Stimulated activated CD4-positive, alpha-beta T cell treated with anti-CD3 and anti-CD28 coated beads, Interleukin-12 subunit alpha, Interleukin-12 subunit beta, amount 100 ng/mL, for 24 hours (primary cell): ENCODE measurements at places on chromosomes 3 and 15.

DNA sequence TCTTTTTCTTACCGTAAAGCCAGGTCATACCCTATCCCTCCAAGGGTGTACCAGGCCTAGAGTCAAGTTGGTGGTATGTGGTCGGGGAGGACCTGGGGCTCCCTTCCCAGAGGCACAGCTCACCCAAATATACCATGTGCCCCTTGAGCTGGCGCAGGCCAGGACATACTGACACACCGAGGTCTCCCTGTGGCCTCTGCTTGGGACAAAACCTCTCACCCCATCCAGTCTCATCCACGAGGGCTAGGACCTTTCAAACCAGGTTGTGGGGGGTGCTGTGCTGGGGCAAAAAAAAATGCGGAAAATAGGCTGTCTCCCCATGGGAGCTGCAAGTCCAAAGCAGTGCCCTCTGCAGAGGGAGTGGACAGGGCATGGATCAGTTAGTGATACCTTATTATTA, 22.8 kb downstream of the PTH1R start:
- no peak for DNase-seq

DNA sequence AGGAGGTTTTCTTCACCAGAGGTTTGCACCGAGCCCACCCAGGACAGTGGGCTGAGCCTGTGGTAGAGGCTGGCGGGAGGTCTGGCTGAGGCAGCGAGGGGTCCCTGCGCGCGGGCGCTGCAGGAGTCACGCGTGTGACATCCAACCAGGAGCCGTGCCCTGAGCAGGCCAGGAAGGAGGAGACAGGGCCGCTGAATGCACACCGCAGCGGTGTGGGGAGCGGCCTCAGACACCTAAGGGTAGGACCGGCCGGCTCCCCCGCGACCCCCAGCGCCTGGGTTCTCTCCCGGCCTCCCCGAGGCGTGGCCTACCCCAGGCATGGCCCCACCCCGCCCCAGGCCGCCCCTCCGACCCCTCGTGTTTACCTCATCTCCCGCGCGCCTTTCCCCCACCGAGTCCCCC, 412 bp downstream of the SLC41A3 start:
- peak; percentile 19 for DNase-seq

DNA sequence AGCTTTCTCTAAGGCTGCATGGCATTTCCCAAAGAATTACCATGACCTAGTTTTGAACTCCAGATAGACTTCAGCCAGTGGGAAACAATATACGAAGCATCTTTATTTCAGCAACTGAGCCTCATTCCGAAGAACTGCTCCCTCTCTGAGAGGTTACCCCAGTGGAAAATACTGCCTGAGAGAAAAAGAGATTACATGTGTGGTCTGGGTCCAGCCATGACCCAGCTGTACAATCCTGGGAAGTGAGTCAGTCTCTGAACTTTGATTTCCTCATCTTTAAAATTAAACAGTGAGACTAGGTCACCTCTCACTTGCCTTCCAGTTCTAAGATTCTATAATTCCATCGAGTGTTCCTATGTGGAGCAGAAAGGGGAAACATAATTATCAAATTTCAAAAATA, 42.4 kb downstream of the TNIK start:
- no peak for DNase-seq

GRCh38 chr3:113086560-113087461, 96.0 kb downstream of the GTPBP8 start:
- DNase-seq, result no peak

DNA sequence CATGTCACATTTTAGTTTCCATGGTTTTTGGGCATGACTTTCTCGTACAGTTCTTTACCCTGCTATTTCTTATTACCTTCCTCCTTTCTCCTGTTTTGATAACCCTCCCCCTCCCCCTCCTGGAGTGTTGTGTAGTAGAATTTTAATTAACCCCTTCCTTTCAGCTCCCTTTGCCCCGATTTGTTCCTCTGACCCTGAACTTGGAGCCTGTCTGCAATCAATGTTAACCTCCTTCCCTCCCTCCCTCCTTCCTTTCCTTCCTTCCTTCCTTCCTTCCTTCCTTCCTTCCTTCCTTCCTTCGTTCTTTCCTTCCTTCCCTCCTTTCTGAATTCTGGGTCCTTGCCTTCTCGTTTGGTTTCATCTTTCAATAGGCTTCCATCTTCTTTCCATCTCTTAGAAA, 90.4 kb downstream of the ECT2 start:
- DNase-seq, result no peak

DNA sequence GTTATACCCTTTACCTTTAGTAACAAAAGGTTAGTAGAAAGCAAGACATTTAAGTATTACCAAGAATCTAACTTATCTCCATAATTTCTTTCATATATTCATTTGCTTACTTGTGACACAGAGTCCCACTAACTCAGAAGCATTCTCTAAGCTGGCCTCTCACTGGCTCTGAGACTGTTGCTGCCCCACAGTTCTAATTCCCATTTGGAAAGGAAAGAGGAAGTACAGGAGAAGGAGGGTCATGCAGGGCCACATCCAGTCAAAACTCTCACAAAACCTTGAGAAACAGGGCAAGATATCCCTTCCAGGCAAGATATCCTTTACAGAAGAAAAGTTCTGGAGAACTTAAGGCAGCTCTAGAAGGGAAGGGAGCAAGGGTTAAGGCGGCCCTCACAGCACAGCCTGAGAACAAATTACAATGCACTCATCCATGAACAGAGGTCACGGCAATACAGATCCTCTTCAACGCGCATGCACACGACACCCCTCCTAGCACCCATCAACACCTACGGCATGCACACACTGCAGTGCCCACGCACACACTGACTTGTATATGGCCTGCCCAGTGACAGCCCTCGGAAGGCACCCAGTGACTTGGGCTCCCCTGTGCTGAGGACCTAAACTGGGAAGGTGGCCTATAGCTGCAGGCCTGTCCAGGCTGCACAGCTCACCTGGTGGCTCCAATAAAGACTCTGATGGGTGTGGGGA, 13.0 kb upstream of the MYO5C start:
- no peak for DNase-seq

- no peak for DNase-seq
Measured at GRCh38 chr3:71450162-71450561, 133.4 kb downstream of the FOXP1 start.

DNA sequence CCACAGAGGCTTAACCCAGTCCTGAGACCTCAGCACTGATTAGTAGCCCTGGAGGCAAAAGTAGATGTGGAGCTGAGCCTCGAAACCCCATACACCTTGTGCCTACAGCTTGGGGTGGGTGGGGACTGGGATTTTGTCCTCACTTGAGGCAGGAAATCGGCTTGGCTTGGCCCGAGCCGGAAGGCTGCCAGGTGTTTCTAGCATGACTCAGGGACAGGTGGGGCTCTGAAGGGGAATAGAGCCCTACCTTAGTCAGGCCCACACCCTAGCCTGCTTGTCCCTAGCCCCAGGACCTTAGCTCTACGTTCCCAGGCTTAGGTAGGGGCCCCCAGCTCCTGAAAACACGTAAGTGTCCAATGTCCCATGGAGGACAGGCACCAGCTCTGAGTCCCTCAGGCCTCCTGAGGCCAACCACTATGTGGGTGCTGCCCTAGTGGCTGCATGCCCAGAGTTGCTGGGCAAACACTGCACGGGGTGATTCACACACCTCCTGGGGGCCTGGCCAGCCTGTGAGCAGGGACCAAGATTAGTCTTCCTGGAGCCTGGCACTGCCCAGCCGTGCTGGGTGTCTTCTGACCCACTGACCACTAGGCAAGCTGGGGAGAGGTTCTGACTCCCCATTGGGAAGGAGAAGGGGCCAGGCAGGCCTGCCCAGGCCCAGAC, 3.1 kb downstream of the MST1R start:
- DNase-seq, result no peak

DNA sequence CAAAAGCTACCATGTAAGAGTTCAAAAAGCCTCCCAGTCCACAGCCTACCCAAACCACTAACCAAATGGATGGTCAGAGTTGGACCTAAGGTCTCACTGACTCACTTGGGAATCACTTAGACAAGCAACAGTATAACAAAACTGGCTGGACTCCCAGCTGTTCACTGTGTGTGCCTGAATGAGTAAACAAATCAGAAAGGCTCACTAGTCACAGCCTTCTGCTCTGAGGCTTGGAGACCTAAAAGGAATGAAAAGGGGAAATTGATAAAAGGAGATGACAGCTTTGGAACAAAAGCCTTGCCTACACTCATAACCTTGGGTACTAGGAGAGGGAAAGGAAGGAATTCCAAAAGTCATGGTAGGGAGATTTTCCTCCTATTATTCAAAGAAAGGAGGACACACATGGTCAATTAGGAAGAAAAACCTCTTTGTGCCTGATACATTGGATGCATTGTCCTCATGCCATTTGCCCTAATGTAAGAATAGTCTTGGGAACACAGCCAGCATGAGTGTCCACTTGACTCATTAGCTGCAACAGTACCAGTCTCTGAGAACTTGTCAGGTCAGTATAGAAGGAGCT, 92.3 kb downstream of the FRMD5 start:
- DNase-seq, result no peak

DNA sequence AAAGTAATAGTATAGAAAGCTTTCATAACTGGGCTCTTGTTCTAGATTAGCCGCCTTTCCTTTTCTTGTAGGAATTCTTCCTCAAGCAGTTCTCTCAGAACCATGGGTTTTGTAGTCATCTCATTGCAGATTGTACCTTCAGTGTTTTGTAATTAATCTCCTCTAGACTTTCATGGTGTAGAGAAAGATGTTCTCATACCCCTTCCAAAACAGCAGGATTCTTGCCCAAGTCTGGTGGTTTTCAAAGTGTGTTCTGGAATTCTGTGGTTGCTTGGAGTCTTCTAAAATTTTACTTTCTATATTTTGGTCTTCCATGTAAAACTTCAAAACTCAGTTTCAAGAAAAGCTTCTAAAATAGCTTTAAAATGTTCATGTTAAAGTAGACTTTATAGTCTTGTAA, 293.8 kb downstream of the PTPRG start:
- no peak for DNase-seq

- no peak for DNase-seq
Measured at GRCh38 chr3:131082871-131083863, 56.5 kb downstream of the NEK11 start.

- no peak for DNase-seq
Measured at GRCh38 chr3:65210026-65210814, 522.4 kb upstream of the ADAMTS9 start.

GRCh38 chr3:109278546-109278945, 37.8 kb downstream of the DPPA2 start:
- no peak for DNase-seq

GRCh38 chr3:124685481-124685880, 44.8 kb upstream of the UMPS start:
- no peak for DNase-seq

- no peak for DNase-seq
Measured at GRCh38 chr3:110711851-110712516, 359.6 kb upstream of the NECTIN3 start.

- no peak for DNase-seq
Measured at GRCh38 chr3:70771426-70772147, 459.1 kb upstream of the MDFIC2 start.

DNA sequence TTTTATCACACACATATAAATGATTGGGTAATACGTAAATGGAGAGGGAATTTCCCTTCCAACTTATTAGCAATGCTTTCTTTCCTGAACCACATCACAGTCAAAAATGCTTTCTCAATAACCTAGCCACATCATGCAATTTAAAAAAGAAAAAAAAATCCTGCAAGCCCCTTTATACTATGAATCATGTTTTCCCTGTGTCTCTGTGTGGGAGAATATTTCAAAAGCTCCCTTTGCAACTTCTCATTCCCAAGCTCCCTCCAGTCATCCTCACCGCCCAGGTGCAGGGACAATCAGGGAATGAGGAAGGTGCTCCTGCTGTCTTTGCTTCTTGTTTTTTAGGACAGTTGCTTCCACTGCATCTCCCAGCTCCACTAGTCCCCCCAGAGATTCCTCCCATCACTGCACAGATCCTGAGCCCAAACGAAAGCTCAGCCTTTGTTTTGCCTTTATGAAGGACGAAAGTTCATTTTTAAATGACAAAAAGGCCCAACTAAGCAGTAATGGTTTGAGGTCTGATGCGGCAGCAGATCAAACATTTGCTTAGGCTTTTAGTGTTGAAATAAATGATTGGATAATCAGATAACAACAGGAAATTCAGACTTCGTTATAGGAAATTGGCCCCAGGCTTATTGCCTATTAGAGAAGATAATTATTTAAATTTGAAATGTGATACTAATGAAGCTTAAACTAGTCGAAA, 47.8 kb upstream of the ADGRG7 start:
- no peak for DNase-seq

DNA sequence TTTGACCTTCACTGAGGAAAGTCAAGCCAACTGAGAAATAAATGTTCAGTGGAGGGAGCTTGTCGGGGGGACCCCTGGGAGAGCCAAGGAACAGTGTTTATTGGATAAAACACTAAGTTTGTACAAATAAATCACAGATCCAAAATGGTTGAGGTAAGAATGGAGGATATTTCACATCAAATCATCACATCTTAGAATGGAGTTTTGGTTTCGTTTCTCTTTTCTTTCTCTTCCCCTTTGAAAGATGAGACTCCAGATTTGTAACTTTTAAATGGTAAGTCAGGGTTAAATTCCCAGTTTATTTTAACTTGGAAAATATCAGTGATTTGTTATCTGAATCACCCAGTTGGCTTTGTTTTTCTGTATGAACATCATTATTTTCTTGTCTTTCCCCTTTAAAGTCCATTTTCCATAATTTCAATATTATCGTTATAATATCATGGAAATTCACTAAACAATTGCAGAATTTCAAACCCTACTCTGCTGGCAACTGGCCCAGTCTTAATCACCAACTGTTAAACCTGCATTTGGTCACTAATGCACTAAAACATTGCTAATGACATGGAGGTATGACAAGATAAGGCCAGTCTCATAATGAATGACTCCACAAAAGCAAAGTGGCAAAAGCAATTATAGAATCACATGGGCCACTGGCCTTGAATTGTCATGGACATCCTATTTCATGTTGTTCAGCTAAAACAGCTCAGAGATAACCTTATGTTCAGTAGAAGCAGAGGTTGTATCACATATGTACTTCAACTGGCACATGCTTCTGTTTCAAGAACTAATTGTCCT, 295.1 kb downstream of the SHOX2 start:
- DNase-seq, result no peak

DNA sequence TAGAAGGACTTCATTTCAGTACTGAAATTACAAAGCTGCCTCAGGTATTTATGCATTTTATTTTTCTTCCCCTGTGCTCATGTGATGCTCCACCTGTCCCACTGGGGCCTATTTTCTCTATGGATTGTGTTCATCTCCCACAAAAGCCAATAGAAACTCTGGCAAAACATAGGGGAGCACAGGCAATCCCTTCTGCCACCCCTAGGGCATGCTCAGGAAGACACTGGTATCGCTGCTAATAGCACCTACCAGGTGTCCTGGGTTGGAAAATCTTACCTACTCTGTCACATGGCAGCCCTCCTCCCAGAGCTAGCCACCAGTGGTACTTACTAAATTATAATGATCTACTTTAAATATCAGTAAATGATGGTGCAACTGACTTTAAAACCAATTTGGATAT, 427.4 kb downstream of the FGF12 start:
- no peak for DNase-seq
